ENCODE measurements at places on chromosomes 1 and 21. TPM values are rescaled to one million over a fixed set of nuclear protein-coding genes. Genes with fewer than 3 reads are reported as not detected.

GRCh38 chr1:37559080-37559479 is 2.3 kb downstream of the DNALI1 start:
- DNase-seq = no peak

- no peak for DNase-seq
Measured at GRCh38 chr21:35323947-35324346, 274.8 kb upstream of the RUNX1 start.

- DNase-seq = no peak
Measured at GRCh38 chr1:204457666-204458065, 36.9 kb downstream of the PIK3C2B start.

GRCh38 chr1:232048481-232048880 is 421.9 kb downstream of the DISC1 start:
- no peak for DNase-seq

GRCh38 chr1:82400521-82400920 is 599.8 kb downstream of the ADGRL2 start:
- no peak for DNase-seq

- no peak for DNase-seq
Measured at GRCh38 chr1:116194568-116194967, 83.4 kb downstream of the MAB21L3 start.

DNA sequence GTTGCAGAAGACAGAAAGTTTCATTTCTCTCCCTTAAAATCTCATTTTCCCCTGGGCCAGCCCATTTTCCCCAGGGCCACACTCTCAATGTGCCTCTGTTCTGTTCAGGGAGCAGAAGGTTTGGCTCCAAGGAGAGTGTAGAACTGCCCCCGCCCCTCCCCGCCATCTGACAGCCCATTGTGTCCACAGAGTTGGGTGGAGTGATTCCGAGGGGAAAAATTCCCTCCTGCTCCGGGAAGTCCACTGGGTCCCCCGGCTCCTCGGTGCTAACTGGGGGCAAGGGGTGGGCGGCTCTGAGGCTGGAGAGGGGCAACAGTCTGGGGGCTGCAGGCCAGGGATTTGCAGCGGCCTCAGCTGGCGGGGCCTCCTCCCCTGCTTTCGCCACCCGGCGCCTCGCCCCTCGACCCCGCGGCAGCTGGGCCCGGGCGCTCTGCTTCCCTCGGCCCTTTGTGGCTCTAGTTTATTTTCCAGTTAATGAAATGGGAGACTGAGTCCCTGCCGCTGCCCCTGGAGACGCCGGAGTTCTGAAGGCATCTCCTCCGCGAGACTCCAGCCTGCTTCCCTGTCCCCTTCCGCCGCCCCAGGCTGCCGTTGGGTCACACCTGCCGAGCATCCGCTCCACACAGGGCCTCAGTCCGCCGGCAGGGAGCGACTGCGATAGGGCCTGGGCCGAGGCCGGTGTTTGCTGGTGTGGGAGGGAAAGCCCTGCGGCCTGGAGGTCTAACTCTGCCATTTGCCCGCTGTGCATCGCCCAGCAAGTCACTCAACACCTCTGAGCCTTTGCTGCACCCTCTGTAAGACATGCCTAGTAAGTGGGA is 14.7 kb upstream of the KIRREL1 start:
- no peak for DNase-seq

GRCh38 chr1:12548973-12549459 is 69.0 kb downstream of the DHRS3 start:
- no peak for DNase-seq

DNA sequence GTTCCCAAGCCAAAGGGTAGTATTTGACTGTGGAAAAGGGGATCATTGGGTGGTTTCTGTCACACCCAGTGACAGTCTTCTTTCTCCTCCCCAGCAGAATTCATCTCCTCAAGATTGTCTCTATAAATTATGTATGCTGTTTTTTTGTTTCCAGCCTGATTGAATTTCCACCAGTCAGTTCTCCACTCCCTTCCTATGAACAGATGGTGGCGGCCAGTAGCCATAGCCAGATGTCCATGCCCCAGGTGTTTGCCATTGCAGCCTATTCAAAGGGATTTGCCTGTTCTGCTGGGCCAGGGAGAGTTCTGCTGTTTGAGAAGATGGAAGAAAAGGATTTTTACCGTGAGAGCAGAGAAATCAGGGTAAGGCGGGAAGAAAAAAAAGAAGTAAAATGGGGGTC is 12.9 kb downstream of the CFAP57 start:
- DNase-seq = no peak

DNA sequence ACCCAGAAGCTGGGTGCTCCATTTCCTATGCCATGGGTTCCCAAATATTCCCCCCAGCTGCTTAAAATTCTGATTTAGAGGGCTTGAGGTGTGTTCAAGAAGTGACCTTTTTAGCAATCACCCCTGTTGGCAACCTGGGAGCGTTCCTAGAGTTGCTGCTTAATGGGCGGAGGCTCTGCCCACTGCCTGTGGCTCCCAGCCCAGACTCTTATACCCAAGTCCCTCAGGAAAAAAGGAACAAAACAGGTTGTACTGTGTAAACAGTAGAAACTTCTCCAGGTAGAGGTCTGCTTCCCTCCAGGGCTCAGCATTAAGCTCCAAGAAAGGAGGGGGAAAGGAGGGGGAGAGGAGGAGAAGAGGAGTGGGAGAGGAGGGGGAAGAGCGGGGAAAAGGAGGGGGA is 14.6 kb upstream of the TENT5C start:
- DNase-seq = no peak

DNA sequence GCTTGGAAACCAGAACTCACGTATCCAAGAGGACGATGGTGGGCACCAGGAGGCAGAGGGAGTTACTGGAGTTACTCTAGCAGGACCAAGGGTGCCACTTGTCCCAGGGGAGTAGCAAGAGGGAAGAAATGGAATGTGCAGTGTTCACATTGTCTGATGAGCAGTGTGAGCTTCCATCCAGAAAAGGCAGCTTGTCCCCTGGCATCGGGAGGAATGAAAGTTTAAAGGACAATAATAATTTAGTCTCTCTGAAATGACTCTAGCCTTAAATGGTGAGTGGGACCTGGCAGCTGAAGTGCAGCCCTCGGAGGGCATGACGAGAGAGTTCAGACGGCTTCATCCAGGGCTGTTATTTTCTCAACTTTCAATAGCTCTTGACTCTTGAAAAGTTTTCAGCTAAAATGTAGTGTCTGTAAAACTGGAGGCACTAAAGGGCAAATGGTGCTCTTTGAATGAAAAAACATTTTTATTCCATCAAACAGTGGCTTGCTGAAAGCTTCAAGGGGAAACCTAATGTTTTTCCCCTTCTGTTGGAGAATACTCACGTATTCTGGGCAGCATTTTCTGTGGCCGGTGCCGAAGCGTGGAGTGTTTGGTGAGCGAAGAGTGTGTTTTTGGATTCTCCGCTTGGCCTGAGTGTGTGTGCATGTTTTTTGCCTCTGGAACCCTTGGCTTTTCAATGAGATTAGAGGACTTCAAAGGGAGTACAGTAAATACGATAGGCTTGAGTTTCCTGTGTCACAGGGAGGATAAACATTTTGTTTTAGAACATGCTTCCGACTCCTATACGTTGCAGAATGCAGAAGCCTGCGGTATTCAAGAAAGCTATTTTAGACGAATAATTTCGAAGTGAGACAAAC is 157.3 kb downstream of the GALNT2 start:
- DNase-seq = no peak

GRCh38 chr1:192065087-192065486 is 93.2 kb upstream of the RGS18 start:
- no peak for DNase-seq

- DNase-seq = no peak
Measured at GRCh38 chr1:72362538-72362937, 80.2 kb upstream of the NEGR1 start.

GRCh38 chr1:34266127-34266951 is 89.6 kb downstream of the C1orf94 start:
- peak; percentile 61 for DNase-seq

- no peak for DNase-seq
Measured at GRCh38 chr1:201144701-201145100, 9.6 kb downstream of the TMEM9 start.

GRCh38 chr1:45584351-45585109 is 689 bp downstream of the NASP start:
- DNase-seq = peak; percentile 94

GRCh38 chr1:43995984-43996732 is 4.8 kb downstream of the CCDC24 start:
- DNase-seq = no peak

- no peak for DNase-seq
Measured at GRCh38 chr21:41369920-41370839, 8.4 kb downstream of the MX2 start.

DNA sequence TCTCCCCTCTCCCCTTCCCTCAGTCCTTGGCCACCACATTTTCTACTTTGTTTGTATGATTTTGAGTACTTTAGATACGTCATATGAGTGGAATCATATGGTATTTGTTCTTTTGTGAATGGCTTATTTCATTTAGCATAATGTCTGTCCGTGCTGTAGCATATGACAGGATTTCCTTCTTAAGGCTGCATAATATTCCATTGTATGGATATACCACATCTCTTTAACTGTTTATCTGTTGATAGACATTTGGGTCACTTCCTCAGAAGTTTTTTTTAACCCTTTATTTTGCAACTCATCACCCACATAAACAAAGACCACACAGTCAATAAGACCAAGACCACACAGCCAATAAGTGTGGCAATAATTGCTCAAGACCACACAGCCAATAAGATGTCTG is 24.9 kb downstream of the FAM163A start:
- DNase-seq = no peak

DNA sequence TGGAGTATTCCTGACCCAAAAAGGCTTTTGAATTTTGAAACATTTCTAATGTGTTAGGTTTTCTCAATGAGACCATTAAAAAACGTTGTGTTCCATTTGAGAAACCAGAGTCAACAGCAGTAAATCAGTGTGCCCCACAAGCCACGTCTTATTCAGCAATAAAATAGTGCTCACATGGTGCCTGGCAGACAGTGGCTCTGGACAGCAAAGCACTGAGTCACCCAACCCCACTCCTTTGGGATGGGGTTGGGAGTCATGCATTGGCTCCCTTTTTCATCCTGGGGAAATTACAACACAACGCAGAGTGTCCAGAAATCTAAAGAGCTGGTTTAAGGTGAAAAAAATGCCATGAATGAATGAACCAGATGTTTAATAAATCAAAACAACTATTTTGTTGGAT is 46.5 kb downstream of the KCNJ15 start:
- DNase-seq = peak; percentile 96

The CTSE gene
- total RNA-seq = not detected

The OLIG2 gene
- 1.3 TPM for total RNA-seq

The OVAAL gene
- not detected for total RNA-seq

The S100A8 gene
- total RNA-seq = not detected

The GBP6 gene
- total RNA-seq = 0.11 TPM

The TTC13 gene
- total RNA-seq = 22.6 TPM

The CHIT1 gene
- total RNA-seq = not detected

The S100A3 gene
- 9.0 TPM for total RNA-seq

The PBX1 gene
- 16.2 TPM for total RNA-seq

The AADACL4 gene
- total RNA-seq = not detected

The CFAP107 gene
- not detected for total RNA-seq

The DSCAM gene
- 1.4 TPM for total RNA-seq

The DIPK1A gene
- 12.5 TPM for total RNA-seq

The RGS4 gene
- 68.6 TPM for total RNA-seq

The SYDE2 gene
- total RNA-seq = 6.5 TPM

The TINAGL1 gene
- 39.1 TPM for total RNA-seq

The TAGLN2 gene
- 570 TPM for total RNA-seq
